ENCODE measurements at places on chromosomes 3 and 15.

DNA sequence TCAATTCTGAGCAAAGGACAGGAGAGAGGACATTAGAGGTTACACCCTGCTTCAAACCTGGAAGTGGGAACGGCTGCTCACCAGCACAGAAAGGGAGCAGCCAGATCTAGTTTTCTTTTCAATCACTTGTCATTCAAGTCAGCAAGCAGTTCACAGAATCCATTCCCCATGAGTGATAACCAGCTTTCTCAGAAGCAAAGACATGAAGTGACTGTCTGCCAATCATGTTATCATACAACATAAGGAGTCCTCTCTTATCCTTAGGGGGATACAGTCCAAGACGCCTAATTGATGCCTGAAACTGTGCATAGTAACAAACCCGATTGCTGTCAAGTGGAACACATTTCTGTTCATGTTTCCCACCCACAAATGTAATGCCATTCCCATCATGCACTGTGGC, 54.7 kb downstream of the FAM98B start:
- DNase-seq: no peak

DNA sequence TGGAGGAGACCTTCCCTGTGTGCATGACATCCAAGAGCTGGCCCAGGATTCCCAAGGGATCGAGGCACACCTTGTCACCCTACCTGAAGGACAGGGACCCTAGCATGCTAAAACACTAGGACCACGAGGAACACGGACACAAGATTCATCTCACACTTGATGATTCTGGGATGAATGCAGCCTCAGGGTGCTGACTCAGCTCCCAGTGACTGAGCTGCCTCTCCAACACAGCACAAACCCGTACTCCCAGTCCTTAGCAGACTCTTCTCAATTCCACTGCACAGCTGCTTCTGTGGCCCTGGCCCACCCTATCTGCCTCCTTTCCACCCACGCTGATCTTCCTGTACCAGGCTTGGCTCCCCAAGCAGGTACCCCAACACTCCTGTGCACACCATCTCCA, 9.1 kb upstream of the OXTR start:
- DNase-seq: no peak

DNA sequence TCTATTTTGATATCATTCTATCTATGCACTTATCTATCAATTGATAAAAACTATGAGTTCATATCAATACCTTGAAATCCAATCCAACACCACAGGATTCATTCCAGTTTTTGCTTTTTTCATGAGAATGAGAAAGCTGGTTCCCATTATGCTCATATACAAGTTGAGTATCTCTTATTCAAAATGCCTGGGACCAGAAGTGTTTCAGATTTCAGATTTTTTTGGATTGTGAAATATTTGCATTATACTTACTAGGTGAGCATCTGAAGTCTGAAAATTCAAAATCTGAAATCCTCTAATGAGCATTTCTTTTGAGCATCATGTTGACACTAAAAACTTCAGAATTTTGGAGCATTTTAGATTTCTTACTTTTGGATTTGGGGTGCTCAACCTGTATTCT, 67.8 kb upstream of the DCBLD2 start:
- DNase-seq: no peak

GRCh38 chr3:139187154-139187553, 142.5 kb upstream of the PRR23C start:
- DNase-seq: no peak

Measured in CMK (cell line).